WERI-Rb-1 (cell line): ENCODE measurements at places on chromosomes 12 and 14.

DNA sequence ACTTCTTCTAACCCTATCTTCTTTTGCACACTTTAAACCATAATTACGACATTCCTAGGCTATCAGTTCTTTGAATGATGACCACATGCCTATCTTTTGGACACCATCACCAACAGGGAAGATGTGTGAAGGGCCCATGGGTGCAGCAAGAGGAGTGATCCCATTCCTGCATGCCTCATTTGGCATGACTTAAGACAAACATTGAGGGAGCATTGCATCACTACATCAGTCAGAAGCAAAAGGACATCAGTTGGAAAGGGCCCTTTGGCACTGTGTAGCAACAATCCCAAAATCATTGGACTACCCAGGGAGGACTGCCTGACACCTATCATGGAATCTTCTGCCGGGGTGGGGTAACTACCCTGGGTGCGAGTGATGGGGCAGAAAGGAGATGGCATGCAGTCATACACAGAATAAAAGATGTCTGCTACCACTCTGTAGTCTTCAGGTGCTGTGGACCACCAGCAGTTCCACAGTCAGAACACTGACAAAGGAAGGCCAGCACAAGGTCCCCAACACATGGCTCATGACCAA, 10.7 kb upstream of the TMBIM6 start:
- DNase-seq: no peak

DNA sequence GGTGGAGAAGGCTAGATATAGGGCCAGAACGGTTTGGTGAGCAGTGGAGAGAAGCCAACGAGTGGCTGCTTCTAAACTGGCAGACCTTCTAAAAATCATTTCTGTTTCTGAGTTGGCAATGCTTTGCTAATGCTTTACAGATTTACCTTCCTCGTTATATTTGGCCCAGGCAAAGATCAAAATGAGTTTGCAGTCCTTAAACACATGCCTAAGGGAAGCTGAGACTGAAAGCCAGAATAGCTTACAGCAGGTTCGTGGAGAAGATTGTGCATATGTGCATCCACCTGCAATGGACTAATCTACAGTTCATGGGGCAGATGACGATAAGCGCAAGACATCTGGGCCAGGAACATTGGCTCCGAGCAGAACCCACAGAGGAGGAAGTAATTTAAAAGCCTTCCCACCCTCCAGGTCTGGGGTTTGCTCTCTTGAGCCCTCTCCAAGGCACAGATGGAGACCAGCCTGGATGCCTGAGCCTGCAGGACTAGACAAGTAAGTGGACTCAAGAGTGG, 99.4 kb downstream of the NINJ2 start:
- no peak for DNase-seq

DNA sequence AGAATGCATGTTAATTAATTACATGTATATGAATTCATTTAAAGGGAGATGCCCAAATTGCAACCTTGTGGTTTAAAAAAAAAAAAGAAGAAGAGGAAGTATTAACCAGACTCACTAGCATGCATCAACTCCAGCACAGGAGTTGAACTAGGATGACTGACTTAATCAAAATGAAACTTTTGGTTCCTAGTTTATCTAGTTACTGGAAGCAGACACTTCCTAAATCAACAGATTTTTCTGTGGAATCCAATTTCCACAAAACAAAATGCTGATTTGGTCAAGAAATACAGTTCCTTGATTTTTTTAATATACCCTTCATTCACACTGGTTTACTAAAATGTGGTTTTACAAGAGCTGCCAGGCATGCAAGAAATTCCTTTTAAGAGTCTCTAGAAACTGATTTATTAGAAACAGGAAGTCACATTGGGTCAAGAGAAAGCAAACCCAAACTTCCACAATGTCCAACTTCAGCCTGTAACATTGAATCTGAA, 41.6 kb downstream of the ITPR2 start:
- no peak for DNase-seq

DNA sequence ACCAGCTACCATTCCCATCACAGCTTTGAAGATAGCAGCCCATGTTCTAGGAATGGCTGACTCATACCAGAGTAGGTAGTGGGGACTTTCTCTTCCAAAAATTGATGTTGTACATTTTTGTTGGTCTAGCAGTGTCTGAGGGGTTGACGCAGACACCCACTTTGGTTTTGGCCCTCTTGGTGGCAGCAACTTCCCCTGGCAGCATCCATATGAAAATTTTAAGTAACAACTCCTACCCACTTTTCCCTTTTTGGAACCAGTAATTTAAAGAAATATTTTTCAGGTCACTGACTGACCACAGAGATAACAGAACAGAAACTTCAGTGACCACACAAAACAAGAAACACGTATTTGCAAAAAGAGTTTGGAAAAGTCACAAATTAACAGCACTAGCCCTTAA, 162.0 kb upstream of the TMCC3 start:
- DNase-seq: no peak

GRCh38 chr12:55996201-55996714, 818 bp upstream of the SUOX start:
- peak; percentile 57 for DNase-seq

DNA sequence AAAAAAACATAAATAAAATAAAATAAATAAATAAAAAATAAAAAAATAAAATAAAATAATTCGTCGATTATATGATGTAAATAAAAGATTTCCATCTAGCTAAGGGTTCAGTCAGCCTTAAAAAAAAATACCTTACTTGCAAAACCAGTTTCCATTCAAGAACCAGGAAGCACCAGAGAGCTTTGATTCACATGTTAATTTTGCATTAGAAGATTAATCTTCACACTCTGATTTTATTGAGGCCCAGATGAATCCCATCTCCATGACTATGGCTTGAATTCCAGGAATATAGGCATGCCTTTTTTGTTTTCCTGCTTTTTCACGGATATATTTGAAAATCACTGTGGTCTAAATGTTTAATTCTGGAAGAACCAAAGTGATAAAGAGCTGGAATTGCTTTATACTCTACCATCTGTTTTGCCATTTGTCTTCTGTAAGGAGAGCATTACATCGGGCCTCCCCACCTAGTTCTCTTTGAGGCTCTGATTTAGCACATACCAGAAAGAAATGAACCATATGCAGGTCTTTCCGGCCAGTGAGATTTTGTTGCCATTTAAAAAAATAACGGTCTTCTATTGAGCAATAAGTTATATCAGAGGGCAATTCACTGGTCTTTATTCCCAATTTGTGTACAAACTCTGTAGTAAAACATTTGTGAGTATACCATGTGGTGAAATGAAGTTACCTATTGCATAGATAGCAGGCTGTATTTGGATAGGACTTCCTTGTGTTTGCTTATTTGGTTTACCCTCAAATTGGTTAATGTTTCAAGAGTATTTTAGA, 175.5 kb downstream of the AEBP2 start:
- no peak for DNase-seq

GRCh38 chr14:57687416-57687815, 178.5 kb downstream of the SLC35F4 start:
- DNase-seq: no peak

DNA sequence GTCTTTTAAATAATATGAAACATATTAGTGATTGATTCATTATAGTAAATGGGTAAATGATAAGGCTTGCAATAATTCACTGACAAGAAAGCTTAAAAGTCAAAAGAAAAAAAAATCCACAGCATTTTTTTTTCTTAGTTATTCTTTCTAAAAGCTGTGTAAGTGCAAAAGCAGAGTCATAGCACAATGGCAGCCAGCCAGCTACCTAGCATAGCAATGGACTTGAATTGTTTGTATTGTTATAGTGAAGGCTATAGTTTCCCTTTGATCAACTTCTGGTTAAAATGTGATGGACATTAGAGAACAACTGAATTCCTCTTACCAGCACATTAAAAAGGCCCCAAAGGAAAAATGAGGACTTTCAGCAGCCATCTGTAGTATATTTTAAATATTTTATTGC, 232.1 kb downstream of the NAV3 start:
- no peak for DNase-seq

DNA sequence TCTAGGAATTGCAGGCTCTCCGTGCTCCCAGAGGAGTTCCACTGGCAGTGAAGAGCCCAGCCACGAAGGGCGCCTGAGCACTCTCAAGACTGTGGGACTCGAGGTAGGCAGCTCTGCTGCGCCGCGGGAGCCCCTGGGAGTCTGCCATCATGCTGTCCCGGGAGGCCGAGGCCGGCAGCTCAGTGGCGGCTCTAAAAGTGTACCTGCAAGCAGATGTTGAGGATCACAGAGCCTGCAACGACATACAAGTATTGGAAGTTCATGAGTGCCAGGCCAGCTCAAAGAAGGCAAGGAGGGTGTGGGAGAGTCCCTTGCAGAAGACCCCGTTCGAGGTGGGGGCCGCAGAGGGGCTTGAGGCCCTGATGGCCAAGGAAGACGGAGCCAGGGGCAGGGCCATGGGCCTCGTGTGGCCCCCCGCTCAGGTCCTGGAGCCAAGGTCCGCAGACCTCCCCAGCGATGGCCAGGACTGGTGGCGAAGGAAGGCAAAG, 62.7 kb downstream of the MUCL1 start:
- no peak for DNase-seq

- no peak for DNase-seq
These were observed 83.8 kb downstream of the PPM1A start for GRCh38 chr14:60332869-60333268.

GRCh38 chr12:2247596-2247995, 194.8 kb downstream of the CACNA1C start:
- no peak for DNase-seq

GRCh38 chr14:95136631-95137030, 20.7 kb downstream of the DICER1 start:
- no peak for DNase-seq

GRCh38 chr12:12997156-12997555, 2.9 kb downstream of the HEBP1 start:
- no peak for DNase-seq

- peak; percentile 25 for DNase-seq
These were observed 309.7 kb downstream of the TMEM132D start for GRCh38 chr12:129594098-129594497.

- DNase-seq: peak; percentile 48
These were observed 1.8 kb upstream of the LRFN5 start for GRCh38 chr14:41604721-41605531.

DNA sequence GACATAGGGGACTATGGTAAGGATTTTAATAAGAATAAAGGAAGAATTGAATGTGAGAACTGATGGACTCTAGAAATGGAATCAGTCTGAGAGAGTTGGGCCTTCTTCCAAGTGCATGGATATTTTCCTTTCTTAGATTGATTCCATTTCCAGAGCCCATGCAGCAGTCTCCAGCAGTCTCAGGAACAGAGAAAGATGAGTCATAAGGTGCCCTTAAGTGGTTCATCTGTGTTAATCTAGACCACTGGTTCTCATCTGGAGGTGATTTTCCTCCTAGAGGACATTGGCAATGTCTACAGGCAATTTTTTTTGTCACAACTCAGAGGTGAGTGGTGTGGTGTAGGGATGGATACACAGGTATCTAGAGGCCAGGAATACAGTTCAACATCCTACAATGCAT, 25.9 kb downstream of the TRIM9 start:
- DNase-seq: no peak

DNA sequence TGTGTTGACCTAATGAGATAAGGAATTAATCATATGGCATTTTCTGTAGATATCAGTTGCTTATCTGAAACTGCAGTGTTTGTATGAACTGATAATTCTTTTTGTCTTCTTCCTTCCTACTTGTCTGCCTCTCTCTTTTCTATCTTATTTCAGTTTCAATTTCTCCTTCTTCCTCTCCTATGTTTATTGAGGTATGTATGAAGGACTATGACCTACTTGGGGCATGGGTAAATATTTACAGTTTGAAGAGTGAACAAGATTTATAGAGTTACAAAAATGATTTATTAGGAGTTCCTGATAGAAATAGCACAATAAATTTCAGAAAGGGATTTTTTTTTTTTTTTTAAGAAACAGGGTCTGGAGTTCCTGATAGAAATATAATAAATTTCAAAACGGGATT, 88.7 kb upstream of the MUCL1 start:
- DNase-seq: no peak

- DNase-seq: no peak
These were observed 68.9 kb upstream of the SAV1 start for GRCh38 chr14:50736932-50737419.

DNA sequence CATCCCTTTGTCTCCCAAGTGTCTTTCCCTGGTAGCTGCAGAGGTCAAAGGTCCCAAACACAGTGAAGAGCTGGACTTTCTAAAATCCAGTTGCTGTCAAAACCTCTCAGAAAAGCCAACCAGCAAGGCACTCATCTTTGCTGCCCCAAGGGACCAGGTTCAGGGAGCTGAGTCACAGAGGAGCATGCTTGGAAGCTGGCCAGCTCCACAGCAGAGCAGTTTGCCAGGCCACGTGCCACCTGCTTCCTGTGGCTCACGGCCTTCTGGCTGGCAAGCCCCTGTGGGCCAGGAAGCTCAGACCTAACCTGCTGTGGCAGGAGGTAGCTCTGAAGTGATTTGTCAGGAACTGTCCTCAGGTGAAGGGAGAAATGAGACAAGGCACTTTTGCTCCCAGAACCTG, 3.6 kb downstream of the ISCU start:
- DNase-seq: no peak

DNA sequence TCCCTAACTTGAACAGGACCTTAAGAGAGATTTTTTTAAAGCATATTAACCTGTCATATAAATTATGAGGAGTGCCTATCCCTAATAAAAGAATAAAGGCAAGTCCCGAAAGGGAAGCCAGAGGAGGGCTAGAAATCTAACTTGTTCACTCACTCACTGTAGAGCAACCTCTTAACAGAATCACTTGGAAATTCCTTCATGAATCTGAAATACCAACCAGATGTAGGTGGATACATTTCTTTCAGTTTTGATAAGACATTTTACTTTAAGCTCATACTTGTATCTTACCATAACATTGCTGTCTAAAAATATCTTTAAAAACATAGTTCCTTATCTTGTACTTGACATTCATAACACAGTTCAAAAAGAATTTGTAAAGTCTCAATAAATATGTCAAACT, 25.7 kb downstream of the NTN4 start:
- no peak for DNase-seq

DNA sequence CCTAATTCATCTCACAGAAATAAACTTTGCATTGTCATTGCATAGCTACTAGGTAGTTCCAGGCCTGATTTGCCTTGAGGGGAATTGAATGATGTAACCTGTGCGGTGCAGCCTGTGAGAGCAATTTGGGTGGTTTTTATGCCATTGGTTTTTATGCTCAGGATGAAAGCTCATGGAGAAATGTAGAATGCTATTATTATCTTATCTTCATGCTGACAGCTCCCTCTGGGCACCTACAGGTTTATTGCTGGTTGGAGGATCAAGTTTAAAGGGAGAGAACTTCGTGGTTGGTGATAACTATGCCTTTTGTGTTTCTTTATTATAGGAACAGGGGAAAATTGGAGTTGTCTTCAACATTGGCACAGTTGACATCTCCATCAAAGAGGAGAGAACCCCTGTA, 547.9 kb downstream of the DIO2 start:
- DNase-seq: no peak

- no peak for DNase-seq
These were observed 6.5 kb downstream of the NAB2 start for GRCh38 chr12:57095440-57095839.

- no peak for DNase-seq
These were observed 136.2 kb upstream of the PDZRN4 start for GRCh38 chr12:41051954-41052353.

GRCh38 chr12:62162214-62162613, 98.0 kb upstream of the USP15 start:
- DNase-seq: no peak

GRCh38 chr12:2291947-2292346, 239.2 kb downstream of the CACNA1C start:
- no peak for DNase-seq
